ENCODE measurements at places on chromosomes 6 and 20. TPM values are rescaled to one million over a fixed set of nuclear protein-coding genes. Genes with fewer than 3 reads are reported as not detected.
A peak's percentile ranks its signal among the peaks of the same experiment; 100 is the strongest.

DNA sequence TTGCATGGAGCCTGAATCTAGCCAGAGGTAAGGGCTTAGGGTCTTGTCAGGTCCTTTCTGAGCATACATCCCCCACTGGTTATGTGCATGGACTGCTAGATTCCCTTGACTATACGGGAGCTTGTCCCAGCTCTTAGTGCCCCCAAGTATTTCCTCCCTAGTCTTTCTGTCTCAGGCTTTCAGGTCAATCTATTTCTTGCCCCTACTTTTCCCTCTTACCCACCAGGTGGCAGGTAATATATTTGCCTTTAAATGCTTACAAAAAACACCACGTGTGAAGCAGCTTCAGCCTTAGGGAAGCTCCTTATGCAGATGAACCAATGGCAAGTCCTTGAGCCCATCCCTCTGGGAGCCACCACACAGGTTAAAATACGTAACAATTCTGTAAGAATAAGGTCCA lies 454.2 kb downstream of the GRIK2 start:
- no peak for DNase-seq
- H3K36me3 ChIP-seq, result no peaks in the 10 kb centered on the region
- peaks cover 2% of the 10 kb centered on the region for H3K4me1 ChIP-seq
- H3K4me3 ChIP-seq, result no peak overlapping the region

DNA sequence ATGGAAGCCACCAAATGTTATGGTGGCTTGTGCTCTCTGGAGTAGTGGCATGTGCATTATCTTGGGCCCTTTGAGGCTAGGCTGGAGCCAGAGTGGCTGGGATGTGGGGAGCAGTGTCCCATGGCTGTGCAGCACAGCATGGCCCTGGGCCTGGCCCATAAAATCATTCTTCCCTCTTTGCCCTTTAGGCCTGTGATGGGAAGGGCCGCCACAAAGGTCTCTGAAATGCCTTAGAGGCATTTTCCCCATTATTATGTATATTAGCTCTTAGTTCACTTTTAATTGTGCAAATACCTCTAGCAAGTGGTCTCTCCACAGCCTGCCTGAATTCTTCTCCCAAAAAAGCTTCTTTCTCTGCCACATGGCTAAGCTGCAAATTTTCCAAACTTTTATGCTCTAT lies 297.3 kb upstream of the IRAK1BP1 start:
- H3K27ac ChIP-seq, result no peak overlapping the region
- no peaks in the 10 kb centered on the region for H3K36me3 ChIP-seq
- no peak overlapping the region for H3K4me3 ChIP-seq
- H3K4me1 ChIP-seq, result no peaks in the 10 kb centered on the region
- DNase-seq, result no peak

- no peaks in the 10 kb centered on the region for H3K4me1 ChIP-seq
- H3K4me3 ChIP-seq, result no peak overlapping the region
- H3K27me3 ChIP-seq, result peaks cover 57% of the 10 kb centered on the region
- DNase-seq, result no peak
- no peaks in the 10 kb centered on the region for H3K36me3 ChIP-seq
Observed at GRCh38 chr6:32941214-32941768, 463 bp upstream of the HLA-DMB start.

- DNase-seq, result no peak
- no peaks in the 10 kb centered on the region for H3K27me3 ChIP-seq
- H3K27ac ChIP-seq, result peak overlapping the region; percentile 75
Observed at GRCh38 chr6:126812651-126813050, 305.8 kb upstream of the RSPO3 start.

DNA sequence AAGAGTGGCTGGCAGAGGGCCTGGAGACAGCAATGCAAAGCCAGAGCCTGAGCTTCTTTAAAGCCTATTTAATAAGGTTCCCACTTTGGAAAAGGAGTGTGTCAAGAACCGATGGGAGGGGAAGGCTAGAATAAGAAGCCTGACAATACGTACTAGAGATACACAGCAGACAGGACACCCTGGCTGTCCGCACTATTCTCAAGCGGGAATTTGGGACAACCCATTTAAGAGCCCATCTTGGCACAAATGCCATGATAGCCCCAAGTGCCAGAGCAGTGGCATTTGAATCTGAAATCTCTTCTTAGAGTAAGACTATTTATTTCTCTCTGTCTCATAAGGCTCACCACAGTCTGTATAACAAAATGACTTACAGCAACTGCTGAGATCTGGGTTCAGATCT lies 3.1 kb downstream of the GMDS start:
- H3K4me1 ChIP-seq, result peaks cover 21% of the 10 kb centered on the region
- H3K27me3 ChIP-seq, result no peaks in the 10 kb centered on the region
- H3K4me3 ChIP-seq, result no peak overlapping the region
- DNase-seq, result no peak
- no peak overlapping the region for H3K27ac ChIP-seq

DNA sequence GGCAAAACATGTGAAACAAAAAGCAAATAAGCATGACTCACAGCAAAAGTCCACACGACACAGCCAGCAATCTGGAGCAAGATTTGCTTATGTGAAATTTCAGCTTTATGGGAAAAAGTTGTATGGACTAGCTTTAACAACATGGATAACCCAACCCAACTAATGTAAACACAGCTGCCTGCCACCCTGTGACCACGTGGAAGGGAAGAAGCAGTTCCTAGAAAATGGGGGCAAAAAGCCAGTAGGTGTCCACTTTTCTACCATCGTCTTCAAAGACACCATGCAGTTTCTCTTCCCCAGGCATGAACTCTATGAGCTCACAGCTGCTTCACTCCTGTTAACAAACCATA lies 425.4 kb upstream of the RNF217 start:
- no peaks in the 10 kb centered on the region for H3K36me3 ChIP-seq
- peaks cover 5% of the 10 kb centered on the region for H3K4me1 ChIP-seq
- H3K4me3 ChIP-seq, result no peak overlapping the region
- H3K27ac ChIP-seq, result no peak overlapping the region

GRCh38 chr6:164436976-164437375 lies 872.4 kb downstream of the C6orf118 start:
- H3K36me3 ChIP-seq, result no peaks in the 10 kb centered on the region
- H3K4me1 ChIP-seq, result no peaks in the 10 kb centered on the region
- H3K4me3 ChIP-seq, result no peak overlapping the region
- H3K27me3 ChIP-seq, result no peaks in the 10 kb centered on the region

- H3K27ac ChIP-seq, result no peak overlapping the region
- no peak overlapping the region for H3K4me3 ChIP-seq
- no peak for DNase-seq
- H3K36me3 ChIP-seq, result no peaks in the 10 kb centered on the region
- no peaks in the 10 kb centered on the region for H3K27me3 ChIP-seq
- H3K4me1 ChIP-seq, result no peaks in the 10 kb centered on the region
Observed at GRCh38 chr6:33684428-33684896, 27.0 kb downstream of the UQCC2 start.

GRCh38 chr6:38143191-38144150 lies 323.9 kb downstream of the ZFAND3 start:
- H3K4me3 ChIP-seq, result no peak overlapping the region
- H3K4me1 ChIP-seq, result peaks cover 10% of the 10 kb centered on the region
- H3K27me3 ChIP-seq, result no peaks in the 10 kb centered on the region
- DNase-seq, result no peak
- H3K36me3 ChIP-seq, result peaks cover 18% of the 10 kb centered on the region

- DNase-seq, result no peak
- peaks cover 38% of the 10 kb centered on the region for H3K4me1 ChIP-seq
- H3K27ac ChIP-seq, result no peak overlapping the region
- H3K36me3 ChIP-seq, result no peaks in the 10 kb centered on the region
- no peaks in the 10 kb centered on the region for H3K27me3 ChIP-seq
Observed at GRCh38 chr6:15996030-15996429, 132.9 kb upstream of the MYLIP start.

DNA sequence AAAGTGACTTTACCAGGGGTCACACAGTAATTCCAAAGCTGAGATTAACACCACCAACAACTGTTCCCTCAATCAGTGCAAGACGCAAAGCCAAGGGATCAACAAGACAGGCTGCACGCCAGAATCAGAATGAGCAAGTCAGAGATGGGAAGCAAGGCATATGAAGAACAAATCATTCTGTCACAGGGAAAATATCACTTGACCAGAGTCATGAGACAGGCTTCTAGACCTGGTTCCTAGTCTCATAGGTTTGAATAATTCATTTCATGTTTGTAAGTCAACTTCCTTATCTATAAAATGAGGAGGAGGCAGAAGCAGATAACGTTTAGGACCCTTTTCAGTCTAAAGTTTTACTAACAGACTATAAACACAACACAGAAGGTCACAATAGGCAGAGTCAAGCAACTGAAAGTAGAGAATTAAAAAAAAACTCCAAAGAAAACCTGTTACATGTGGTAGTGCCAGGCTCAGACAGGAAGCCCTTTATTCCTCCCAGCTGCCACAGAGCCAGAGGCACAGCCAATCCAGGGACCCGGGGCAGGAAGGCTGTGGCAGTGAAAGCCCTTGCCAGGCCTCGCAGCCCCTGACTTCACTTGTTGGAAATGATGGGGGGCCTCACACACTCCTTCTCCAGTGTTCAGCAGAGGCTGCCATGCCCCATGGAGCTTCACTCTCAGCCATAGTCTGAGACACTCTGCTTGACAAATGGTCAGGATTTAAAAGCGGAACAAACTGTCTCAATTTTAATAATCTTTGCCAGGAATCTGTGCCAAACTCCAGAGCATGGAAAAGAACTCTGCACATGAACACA lies 29.2 kb upstream of the DST start:
- H3K27ac ChIP-seq, result peak overlapping the region; percentile 88
- H3K4me3 ChIP-seq, result no peak overlapping the region
- H3K4me1 ChIP-seq, result peaks cover 25% of the 10 kb centered on the region
- DNase-seq, result no peak
- H3K36me3 ChIP-seq, result peaks cover 11% of the 10 kb centered on the region
- no peaks in the 10 kb centered on the region for H3K27me3 ChIP-seq

DNA sequence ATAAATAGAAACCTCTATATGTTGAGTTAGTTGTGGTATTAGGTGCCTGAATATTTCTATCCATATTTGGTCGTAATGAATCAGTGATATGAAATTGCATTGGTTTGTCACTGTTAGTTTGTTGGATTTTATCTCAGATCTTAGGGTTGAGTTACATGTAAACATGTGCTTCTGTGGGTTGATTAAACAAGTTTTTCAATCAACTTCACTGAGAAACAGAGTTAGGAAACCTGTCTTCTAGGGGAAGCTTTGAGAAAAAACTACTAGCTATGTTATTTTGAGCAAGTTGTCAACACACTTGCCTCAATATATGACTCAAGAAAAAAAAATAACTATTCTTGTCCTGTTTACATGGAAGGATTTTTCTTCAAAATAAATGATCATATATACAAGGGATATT lies 14.8 kb upstream of the ADGB start:
- H3K27me3 ChIP-seq, result peaks cover 2% of the 10 kb centered on the region
- no peaks in the 10 kb centered on the region for H3K36me3 ChIP-seq
- H3K4me1 ChIP-seq, result peaks cover 2% of the 10 kb centered on the region
- no peak overlapping the region for H3K27ac ChIP-seq
- H3K4me3 ChIP-seq, result no peak overlapping the region
- no peak for DNase-seq

PTPRT gene
- total RNA-seq, result 0.80 TPM

FAM83B gene
- total RNA-seq, result 12.2 TPM

RUNX2 gene
- total RNA-seq, result 4.9 TPM
